ENCODE measurements at places on chromosomes 11 and 22. TPM values are rescaled to one million over a fixed set of nuclear protein-coding genes. Genes with fewer than 3 reads are reported as not detected.

Gene FOLR3
- total RNA-seq, result not detected

Gene SH3BP1
- 10.9 TPM for total RNA-seq

Gene NLRP14
- 0.42 TPM for total RNA-seq

Gene OR4C3
- not detected for total RNA-seq

Measured in urinary bladder (tissue), 4 donors.